ENCODE measurements at places on chromosomes 1 and 21.

- no peak for DNase-seq
Measured at GRCh38 chr1:7177021-7177420, 391.8 kb downstream of the CAMTA1 start.

- no peak for DNase-seq
Measured at GRCh38 chr1:76068542-76068941, 6.0 kb upstream of the ST6GALNAC3 start.

DNA sequence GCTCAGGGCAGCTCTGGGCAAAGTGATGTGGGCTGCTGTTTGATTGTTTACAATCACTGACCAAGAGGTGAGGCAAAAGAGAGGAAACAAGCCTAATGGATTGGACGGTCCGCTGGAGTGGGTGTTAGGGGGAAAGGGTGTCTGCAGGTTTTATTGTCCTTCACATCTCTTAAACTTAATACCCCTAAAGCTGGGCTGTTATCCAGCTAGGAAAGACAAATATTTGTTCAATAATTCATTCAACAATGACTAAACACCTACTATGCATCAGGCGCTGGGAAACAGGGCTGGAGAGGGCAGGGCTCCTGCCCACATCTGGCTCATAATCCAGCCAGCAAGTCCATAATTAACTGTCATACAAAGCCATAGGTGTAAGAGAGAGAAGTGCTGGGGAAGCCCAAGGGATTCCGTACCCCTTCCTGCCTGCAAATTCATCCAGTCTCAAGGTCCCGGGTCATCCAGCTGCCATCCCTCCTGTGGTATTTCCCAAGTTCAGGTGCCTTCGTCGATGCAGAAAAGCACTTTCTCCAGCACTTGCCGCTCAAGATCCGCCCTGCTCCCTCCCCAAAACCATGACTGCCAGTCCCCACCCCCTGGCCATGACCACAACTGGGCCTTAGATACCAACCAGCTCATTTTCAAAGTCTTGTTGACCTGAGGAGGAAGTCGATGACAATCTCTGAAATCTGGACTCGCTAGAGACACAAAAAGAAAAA lies 10.7 kb downstream of the TMEM63A start:
- DNase-seq, result no peak

- no peak for DNase-seq
Measured at GRCh38 chr1:158286941-158287346, 2.8 kb upstream of the CD1C start.

Data from LoVo (cell line).